ENCODE measurements at places on chromosomes 2 and 18.

GRCh38 chr2:236642125-236642524 lies 72.5 kb downstream of the ACKR3 start:
- DNase-seq, result no peak

DNA sequence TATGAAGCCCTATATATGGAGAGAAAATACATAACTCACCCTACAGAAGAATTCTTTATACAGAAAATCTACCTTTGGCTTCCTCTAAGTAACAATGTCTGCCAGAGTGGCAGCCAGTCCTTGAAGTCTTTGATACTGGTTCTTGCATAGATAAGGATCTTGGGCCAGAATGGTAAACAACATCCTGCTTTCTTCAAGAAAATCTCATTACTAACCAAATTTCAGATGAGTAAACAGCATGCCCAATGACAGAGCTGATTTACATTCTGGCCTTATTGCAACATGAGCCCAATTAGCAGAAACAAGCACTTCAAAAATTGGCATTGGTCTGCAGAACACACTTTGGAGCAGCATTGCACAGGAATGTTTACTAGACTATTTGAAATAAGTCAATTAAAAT lies 336.5 kb upstream of the ST6GAL2 start:
- DNase-seq, result no peak

GRCh38 chr2:229230256-229230655 lies 40.8 kb downstream of the PID1 start:
- no peak for DNase-seq

- DNase-seq, result no peak
Measured at GRCh38 chr18:71115261-71115660, 826.4 kb downstream of the SOCS6 start.

DNA sequence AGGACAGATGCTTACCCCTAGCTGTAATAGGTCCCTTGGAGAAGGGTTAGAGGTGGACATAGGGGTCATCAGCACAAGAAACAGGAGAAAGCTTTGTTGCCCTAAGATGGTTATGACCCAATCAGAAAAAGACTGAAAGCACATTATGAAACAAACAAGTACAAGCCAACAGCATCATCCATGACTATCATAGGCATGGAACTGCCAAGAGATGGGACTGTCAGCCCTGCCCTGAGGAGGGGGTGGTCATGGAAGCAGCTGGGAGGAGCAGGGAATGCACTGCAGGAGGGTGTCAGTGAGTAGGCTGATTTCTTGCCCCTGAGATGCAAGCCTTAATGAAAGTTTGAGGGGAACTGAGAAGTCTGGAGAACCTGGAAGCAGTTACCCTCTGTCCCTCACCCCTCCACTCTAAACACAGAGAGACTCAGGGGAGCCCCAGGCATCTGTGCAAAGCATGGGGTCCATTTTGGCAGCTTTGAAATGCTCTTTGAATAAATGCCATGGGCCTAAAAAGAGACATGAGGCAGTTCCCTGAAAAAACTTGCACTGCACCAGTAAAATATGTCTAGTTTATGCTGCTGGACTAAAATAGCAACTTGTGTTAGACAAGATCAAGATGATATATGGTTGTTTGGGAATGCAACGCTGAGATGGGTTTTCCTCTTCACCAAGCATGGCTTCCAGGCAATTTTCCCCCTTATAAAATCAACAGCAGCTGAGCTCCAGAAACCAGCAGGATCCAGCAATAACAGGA lies 122.7 kb upstream of the ZFP36L2 start:
- no peak for DNase-seq

GRCh38 chr2:23703583-23704385 lies 223.1 kb downstream of the ATAD2B start:
- DNase-seq, result no peak

- DNase-seq, result no peak
Measured at GRCh38 chr2:36800381-36800780, 103.9 kb downstream of the VIT start.

- no peak for DNase-seq
Measured at GRCh38 chr2:155169317-155169716, 470.8 kb downstream of the KCNJ3 start.

All from amniotic stem cell (primary cell).